ENCODE measurements at places on chromosomes 1 and 21.

DNA sequence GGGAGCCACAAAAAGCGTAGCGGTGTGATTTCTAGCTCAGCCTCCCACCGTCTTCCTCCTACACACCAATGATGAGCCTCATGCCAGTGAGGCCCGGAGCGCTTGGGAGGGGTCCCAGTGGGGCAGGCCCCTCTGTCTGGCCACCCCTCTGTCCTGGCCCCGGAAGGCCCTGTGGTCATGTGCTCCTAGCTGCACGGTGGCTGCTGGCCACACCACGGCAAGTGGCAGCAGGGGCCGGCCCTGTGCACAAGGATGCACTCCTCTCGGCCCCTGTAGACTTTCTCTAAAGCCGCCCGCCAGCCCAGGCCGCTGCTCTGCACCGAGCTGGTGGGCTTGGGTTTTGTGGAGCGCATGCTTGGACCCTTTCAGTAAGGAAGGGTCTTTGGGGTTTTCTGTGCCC, 53.6 kb downstream of the KCNAB2 start:
- DNase-seq: no peak

DNA sequence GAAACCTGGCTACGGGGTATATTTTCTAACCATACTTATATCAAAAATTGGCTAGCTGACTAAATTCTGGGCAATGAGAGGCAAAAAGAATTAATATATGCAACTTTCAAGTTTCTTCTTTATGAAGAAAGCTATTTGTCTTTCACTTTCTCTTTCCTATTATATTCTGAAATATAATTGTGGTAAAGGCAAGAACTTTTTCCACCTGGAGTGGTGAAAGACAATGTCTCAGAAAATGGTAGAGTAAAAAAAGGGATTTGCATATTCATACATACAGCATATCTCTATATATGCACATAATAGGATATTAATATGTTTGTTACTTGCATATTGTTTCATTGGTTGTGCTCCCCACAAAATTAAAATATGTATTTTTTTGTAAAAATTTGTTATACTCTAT, 793.8 kb downstream of the PLA2G4A start:
- no peak for DNase-seq

DNA sequence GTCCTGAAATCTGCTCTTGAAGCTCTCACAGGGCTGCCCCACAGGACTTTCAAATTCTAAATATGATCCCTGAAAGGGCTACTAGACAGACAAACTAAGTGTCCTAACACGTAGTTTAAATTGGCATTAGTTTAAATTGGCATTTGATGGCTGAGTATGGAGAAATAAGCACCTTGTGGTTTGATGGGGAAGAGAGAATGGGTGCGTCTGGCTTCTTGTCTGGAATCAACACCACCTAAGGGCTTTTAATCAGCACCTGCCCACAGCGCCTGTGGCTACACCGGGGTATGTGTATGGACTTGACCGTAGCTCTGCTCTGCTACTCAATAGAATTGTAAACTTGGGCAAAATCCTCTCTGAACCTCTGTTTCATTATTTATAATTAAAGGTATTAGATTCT, 5.7 kb upstream of the LAMB3 start:
- DNase-seq: no peak

DNA sequence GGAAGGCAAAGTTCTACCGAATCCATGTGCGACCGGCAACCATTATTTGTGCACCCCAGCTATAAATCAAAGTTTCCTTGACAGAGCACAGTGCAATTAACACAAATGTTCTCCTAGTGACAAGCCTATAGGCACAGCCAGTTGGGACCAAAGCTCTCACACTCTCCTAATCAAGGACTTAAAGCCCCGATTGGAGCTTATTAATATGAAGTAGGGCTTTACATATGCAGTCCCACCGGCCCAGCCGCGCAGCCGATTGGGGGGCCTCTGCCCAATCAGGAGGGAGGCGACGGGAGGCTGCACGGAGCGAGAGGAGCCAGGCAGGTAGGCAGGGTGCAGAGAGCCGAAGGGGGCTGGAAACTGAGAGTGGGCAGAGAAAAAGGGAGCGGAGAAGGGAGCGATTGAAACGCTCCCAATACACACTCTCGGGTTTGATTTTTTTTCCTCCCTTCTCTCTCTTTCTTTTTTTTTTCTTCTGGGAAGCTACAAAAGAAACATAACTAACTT, at the start of gene ESRRG:
TSS of gene ESRRG (minus strand) at position 156 of the 507 bp plus-strand sequence. CDS start at position 26, 130 bp downstream.
- DNase-seq: no peak

- no peak for DNase-seq
These were observed 43.9 kb upstream of the SAMSN1 start for GRCh38 chr21:14589855-14590563.

- DNase-seq: no peak
These were observed 1148.5 kb downstream of the PLA2G4A start for GRCh38 chr1:187977298-187977697.

All from activated T-cell treated with anti-CD3 and anti-CD28 coated beads, Interleukin-2, amount 50 U/mL, for 4 hours (primary cell).